ENCODE measurements at places on chromosomes 6 and 20.

DNA sequence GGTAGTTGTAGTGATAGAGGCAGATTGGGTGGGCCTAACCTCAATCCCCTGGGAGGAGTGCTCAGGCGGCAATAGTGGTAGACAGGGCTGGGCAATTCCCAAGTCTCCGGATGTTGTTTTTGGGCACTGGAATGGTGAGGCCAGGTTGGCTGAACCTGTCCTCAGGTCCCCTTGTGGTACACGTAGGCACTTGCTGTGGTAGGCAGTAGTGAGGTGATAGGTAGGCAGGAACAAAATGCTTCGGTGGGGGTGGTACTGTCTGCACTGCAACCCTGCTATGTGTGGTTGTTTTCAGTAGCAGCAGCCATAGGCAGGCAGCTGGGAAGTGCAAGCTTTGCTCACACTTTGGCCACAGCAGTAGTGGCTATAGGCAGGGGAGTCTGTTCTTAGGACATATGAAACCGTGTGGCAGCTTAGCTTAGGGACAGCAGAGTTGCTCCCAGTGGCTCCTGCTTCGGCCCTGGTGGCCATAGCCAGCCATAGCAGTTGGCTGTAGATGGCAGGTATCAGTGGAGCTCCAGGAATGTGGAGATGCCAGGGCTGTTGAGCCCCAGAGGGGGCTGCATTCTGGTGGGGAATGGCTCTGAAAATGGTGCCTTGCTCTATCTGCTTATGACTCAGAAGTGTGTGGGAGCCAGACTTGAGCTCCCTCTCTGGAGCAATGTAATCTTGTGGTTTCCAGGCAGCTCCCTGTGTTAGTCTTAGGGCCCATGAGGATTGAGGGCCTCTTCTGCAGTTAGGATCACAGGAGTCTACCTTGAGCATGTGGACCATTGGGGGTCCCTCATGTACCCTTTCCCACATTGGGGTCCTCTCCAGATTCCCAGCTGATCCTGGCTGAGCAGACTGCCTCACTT lies 241.8 kb upstream of the BMP2 start:
- no peak for DNase-seq

GRCh38 chr20:59837623-59838394 lies 95.6 kb downstream of the SYCP2 start:
- no peak for DNase-seq

DNA sequence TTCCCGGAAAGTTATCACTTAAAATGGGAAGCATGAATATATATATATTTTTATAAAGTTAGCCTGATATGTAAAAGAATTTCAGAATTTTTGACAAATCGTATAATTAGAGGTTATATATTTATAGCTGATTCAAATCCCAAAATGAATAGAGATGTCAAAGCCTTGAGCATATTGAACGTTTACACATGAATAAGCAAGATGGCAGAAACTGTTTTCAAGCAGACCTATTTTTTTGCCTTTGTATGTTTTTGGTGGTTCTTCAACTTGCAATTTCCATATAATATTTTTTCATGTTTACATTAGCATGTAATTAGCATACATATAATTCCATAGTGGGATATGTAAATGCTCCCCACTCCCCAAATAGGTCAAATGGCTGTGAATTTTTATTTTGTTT lies 189.9 kb downstream of the PRL start:
- DNase-seq: no peak

DNA sequence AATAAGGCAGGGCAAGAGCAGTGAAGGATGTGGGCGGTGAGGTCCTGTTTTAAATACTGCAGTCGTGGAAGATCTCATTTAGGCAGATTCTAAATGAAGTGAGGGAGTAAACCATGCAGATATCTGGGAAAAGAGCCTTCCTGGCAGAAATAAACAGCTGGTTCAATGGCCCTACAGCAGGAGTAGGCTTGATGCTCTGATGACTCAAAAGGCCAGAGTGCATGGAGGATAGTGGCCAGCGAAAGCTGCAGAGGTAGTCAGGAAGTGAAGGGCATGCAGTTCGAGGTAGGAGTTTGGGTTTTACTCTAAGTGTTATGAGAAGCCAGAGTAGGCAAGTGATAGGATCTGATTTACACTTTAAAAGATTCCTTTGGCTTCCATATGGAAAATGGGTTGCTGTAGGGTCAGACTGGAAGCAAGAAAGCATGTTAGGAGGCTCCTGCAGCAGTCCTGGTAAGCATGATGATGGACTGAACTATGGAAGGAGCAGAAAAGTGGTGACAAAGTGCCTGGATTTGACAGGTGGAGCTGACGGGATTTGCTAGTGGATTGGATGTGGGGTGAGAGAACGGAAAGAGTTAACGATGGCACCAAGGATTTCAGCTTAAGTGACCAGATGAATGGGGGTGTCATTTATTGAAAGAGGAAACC lies 150.0 kb downstream of the GJA10 start:
- DNase-seq: no peak

GRCh38 chr20:62955519-62956386 lies 3.2 kb downstream of the SLC17A9 start:
- no peak for DNase-seq

DNA sequence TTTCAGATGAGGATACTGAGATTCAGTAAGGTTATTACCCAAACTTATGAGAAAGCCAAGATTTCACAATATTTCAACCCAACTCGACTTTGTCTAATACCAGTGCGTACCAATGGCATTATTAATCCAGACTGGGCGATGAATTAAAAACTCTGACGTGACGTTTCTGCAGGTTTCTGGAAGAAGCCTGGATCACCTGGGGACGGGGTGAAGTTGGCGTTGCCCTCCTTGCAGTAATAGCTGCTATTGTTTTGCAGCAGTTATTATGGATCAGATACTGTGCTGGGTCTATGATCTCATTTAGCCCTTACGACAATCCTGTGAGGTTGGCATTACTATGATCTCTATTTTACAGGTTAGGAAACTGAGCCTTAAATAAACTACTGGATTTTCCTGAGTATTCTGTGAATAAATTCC lies 569 bp upstream of the CDC5L start:
- no peak for DNase-seq

DNA sequence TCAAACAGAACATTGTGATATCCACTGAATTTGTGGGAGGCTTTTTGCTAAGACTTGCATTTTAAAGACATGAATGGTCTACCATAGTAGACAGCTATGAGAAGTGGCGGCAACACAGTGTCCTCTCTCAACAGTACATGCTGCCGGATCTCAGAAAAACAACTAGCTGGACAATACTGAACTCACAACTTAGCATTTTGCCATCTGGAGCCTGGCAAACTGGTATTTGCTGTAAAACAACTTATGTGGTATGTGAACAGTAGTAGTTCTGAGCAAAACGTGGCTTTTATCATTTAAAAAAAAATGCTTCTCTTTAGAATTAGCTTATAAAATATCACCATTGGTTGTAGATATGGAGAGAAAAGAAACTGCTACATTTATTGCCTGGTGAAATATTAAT lies 3.3 kb upstream of the PXDC1 start:
- no peak for DNase-seq

DNA sequence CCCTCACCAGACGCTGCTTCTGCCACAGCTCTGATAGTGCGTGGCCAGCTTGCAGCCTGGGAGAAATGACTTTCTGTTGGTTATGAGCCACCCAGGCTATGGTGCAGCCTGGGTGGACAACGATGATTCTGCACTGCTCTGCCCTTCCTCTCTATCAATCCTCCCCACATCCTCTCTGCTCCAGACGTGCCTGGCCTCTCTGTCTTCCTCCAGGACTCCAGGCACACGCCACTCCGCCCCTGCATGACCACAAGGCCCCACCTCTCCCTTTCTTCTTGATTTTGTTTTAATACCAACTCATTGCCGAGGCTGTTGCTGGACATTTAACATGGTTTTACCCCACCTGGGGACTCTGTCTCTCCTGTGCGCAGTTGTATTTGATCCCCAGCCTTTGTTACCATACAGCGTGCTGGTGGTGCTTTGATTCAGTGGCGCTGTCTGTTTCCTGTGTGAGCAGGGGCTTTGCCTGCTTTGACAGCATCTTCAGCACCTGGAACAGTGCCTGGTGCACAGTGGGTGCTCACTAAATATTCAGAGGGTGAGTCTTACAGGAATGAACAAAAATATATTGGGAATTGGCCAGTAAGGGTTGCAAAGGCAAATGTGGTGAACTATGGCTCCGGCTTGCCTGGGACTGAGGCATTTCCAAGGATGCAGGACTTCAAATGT lies 280.9 kb downstream of the CDH26 start:
- DNase-seq: no peak

GRCh38 chr6:170049641-170050561 lies 241.0 kb downstream of the DLL1 start:
- no peak for DNase-seq

GRCh38 chr6:10014557-10014956 lies 400.3 kb downstream of the TFAP2A start:
- DNase-seq: no peak

DNA sequence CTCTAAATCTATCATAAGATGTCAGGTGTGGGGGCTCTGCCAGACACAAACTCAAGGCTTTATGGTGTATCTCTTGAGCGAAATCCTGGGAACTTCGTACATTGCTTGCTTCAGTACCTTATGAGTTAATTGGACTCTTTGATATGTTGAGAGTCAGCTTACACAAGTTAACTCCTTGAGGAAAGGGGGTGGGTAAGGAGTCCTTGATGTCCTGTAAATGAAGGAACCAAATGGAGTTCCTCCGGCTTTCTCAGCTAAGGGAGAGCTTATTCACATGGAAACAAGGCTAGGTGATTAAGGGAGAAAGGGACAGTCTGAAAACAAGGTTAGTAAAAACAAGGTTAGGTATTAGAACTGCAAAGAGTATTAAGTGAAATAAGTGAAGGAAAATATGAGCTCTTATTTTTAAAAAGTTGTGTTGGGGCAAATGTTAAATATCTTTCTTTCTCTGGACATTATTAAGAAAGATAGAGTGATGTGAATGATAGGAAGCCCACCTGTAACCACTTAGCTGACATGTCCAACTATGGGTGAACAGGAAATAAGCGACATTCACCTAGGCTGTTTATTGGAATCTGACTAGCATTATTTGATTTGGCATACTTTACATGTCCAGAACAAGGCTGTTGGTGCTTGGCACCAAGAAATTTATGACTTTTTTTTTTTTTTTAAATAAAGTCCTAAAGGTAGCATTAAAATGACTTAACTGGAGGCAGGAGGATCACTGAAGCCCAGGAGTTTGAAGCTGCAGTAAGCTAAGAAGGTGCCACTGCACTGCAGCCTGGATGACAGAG lies 26.5 kb downstream of the GTF2H5 start:
- no peak for DNase-seq

GRCh38 chr6:51105357-51105756 lies 286.7 kb downstream of the TFAP2B start:
- DNase-seq: no peak

GRCh38 chr6:75800708-75801505 lies 51.9 kb downstream of the MYO6 start:
- DNase-seq: no peak

- DNase-seq: no peak
Observed at GRCh38 chr20:4894981-4895381, 106.3 kb downstream of the SLC23A2 start.

DNA sequence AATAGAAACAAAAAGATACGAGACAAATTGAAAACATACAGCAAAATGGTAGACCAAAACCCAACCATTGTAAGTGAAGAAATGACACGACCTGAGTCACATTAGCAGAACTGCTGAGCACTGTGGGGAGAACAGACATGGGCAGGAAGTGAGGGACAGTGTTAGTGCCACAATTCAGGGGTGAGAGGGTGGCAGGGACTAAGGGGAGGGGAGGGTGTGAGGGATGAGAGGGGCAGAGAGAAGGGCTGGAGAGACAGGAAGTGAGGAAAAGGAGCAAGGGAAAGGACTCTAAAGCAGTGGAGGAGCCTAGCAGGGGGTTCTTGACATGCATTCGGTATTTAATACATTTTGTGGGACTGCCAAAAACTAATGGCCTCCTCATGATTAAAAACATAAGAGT lies 45.0 kb upstream of the TRIM26 start:
- DNase-seq: no peak

- DNase-seq: no peak
Observed at GRCh38 chr6:121596441-121596840, 161.0 kb downstream of the GJA1 start.

GRCh38 chr6:63272397-63272796 lies 47.4 kb downstream of the LGSN start:
- DNase-seq: no peak

- peak; percentile 11 for DNase-seq
Observed at GRCh38 chr6:133817460-133818047, 71.4 kb upstream of the TCF21 start.

Measured in activated gamma-delta T cell treated with anti-CD3 and anti-CD28 coated beads, Interleukin-2, amount 50 U/mL, for 16 hours (primary cell).